ENCODE measurements at places on chromosomes 1 and 21. TPM values are rescaled to one million over a fixed set of nuclear protein-coding genes. Genes with fewer than 3 reads are reported as not detected.

DNA sequence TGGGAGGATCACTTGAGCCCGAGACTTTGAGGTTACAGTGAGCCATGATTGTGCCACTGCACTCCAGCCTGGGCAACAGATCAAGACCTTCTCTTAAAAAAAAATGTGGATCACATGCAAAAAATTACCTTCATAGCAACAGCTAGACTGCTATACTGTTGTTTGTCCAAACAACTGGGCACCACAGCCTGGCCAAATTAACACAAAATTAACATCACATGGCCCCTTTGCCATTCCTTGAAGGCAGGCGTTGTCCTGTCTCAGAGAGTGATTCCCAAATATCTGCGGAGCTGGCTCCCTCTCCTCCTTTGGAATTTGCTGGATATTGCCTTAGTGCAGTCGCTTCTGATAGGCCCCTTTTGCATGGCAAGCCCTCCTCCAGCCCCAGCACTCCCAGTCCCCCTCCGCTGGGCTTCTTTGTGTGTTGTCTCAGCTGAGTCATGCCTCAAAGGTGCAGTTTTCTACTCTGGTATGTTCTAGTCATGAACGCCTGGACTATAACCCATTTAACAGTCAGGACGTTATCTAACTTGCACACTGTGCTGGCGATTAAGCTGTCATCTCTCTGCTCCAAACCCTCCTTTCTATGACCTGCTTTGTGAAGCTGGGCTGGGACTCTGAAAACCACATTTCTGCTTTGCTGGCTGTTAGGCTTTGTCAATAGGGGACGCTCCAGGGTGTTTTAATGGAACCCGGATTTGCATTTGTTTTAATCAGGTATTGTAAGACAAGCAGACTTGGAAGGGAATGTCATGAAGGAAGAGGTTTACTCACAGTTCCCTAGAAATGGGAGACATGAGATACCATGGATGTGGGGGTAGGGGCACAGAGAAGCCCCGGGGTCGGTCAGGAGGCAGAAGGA lies 20.1 kb upstream of the HPCAL4 start:
- DNase-seq, result no peak

DNA sequence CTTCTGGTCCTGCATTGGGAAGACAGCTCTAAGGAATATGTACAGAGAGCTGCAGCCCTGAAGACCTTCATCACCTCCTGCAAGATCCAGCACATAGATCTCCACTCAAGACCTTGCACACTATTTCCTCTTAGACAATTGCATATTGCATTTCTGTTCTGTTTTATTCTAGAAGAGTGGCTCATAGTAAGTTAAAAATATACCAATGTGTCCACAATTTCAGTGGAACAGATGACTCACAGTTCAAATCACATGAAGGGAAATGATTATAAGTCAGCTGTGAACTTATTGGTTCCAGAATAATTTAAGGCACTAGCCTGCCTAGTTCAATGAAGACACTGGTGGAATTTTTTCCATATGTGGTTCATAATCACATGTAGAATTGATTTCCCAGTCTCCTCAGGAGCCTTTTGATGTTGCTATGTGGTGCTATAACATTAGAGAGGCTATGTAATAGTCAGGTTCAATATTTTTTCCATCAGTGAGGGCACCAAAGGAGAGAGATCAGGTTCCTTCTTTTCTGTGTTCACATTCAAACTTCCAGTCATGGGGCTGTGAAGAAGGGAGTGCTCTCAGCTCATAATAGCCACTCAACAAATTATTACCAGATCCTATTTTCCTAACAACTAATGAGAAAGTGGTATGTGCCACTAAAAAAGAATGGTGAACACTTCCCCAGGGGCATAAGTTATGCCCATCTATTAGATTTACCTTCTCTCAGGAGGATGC lies 9.8 kb upstream of the AK5 start:
- DNase-seq, result no peak

GRCh38 chr1:40627987-40628902 lies 37.2 kb downstream of the RIMS3 start:
- no peak for DNase-seq

GRCh38 chr1:30726236-30726635 lies 2.9 kb upstream of the MATN1 start:
- peak; percentile 43 for DNase-seq

DNA sequence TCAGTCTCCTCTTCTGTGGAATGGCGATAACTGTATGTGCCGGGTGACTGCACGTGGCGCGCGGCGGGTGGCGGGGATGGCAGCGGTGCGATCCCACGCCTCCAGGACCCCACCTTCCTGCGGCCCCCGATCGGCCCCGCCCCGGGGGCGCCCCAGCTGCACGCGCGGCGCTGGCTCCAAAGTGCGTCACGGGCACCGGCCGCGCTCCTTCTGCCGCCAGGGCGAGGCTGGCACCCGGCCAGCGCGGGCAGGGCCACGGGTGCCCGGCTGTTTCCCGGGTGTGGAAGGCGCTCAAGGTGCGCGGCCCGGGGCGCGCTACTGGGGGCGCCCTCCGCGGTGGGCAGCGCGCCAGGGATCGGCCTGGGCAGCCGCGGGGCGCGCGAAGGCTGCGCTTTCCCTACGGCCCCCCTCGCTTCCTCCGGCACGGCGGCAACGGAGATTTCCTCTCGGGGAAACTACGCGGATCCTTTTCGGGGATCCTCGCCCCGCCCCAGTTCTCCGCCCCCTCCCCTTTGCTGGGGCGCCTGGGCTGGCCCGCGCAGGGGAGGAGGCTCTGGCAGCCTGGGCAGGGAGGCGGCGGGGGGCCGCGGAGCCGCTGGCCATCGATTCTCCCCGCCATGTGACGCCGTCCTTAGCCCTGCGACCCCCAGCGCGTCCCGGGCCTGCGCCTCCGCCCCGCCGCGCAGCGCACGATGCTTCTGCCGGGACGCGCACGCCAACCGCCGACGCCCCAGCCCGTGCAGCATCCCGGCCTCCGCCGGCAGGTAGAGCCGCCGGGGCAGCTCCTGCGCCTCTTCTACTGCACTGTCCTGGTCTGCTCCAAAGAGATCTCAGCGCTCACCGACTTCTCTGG lies at the start of gene EVA1C:
Gene EVA1C (plus strand): TSS at position 545 of the 853 bp plus-strand sequence. CDS start 148 bp downstream, at position 693.
- peak; percentile 91 for DNase-seq

DNA sequence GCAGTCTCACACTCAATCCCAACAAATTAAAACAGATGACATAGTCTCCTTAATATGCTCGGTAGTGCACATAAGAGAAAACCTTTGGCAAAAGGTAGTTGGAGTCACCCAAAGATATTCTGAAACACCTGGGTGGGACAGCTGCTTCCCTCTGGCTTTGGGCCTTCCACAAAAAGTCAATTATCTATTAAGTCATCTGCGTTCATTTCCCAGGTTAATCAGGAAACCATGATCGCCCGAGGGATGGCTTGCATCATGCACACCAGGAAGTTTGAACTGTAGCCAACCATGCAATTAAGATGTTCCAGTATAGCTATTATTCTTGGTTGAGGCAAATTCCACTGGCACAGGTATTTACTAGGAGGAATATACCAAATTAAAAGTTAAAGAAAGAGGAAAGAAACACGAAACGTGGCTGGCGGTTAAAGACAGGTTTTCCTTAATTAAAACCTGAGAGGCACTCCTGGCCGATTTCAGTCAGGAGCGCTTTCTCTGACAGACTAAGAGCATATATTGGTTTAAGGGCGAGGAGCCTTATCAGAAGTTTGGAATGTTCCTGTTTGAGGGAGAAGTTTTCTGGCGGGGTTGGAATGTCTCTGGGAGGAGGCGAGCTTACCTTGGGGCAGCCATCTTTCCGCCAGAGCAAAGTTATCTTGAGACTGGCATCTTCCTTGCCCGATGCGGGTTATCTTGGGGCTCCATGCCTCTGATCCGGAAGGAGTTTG lies 19.9 kb downstream of the CLDN17 start:
- DNase-seq, result peak; percentile 48

DNA sequence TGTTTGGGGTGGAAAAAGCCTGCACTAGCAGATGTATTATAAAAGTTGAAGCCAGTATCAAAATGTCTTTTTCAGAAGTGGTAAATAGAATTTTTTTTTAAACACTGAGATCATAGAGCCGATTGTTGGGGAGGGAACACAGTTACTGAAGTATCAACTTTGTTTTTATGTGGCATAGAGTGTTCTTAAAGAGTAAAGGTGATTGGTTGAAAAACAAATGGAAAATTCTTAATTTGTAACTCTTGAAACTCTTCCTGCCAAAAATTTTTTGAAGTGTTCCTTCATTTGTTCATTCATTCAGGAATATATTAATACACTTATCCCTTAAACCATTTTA lies 83.3 kb downstream of the DISP1 start:
- DNase-seq, result no peak

GRCh38 chr1:18373882-18374493 lies 106.7 kb upstream of the KLHDC7A start:
- DNase-seq, result no peak

GRCh38 chr21:44442266-44443125 lies 12.8 kb upstream of the LRRC3 start:
- no peak for DNase-seq

GRCh38 chr1:242764161-242764560 lies 239.7 kb upstream of the PLD5 start:
- DNase-seq, result no peak

GRCh38 chr1:239997515-239998311 lies 94.0 kb upstream of the FMN2 start:
- DNase-seq, result peak; percentile 66

DNA sequence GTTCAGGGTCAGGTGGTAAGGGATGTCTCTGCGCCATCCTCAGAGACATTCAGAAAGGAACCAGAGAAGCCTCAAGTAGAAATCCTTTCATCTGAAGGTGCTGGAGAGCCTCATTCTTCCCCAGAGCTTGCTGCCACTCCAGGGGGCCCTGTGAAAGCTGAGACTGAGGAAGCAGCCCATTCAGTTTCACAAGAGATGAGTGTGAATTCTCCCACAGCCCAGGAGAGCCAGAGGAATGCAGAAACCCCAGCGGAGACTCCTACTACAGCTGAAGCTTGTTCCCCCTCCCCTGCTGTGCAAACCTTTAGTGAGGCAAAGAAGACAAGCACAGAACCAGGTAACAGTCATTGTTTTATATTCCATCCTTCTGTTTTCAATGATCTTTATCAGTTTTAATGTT lies 38.7 kb downstream of the ZBTB40 start:
- DNase-seq, result no peak

DNA sequence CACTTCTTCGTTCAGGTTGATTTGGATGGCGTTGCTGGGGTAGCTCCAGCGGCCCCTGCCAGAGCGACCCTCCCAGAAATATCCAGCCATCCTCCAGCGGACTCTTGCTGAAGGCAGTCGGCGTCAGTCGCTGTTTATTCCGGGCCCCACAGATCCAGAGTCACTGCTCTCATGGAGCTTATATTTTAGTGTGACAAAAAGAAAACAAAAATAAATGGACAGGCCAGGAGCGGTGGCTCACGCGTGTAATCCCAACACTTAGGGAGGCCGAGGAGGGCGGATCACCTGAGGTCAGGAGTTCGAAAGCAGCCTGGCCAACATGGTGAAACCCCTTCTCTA lies 791 bp upstream of the CFAP298 start:
- DNase-seq, result no peak

DNA sequence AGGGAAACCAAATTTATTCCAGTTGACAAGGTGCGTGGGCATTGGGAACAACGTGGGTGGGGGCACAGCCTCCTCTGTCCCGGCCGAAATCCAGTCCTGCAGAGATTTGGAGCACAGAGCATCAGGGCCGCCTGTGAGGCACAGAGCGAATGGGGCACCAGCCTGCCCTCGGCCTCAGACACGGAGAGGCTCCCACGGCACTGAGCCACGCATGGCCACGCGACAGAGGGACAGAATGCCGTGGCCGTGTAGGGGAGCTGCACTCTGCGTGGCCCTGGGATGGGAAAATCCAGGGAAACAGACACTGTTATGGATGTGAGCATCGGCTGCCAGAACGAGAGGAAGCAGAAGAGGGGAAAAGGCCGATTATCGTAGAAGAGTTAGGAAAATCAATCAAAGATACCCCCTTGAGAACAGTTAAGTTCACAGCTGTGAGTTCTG lies 13.5 kb upstream of the C1orf159 start:
- DNase-seq, result peak; percentile 51

GRCh38 chr1:37944086-37944763 lies 2.6 kb downstream of the INPP5B start:
- DNase-seq, result no peak

- no peak for DNase-seq
Observed at GRCh38 chr1:29960156-29960755, 723.9 kb downstream of the PTPRU start.

GRCh38 chr1:234676103-234676594 lies 66.2 kb upstream of the IRF2BP2 start:
- DNase-seq, result peak; percentile 95

DNA sequence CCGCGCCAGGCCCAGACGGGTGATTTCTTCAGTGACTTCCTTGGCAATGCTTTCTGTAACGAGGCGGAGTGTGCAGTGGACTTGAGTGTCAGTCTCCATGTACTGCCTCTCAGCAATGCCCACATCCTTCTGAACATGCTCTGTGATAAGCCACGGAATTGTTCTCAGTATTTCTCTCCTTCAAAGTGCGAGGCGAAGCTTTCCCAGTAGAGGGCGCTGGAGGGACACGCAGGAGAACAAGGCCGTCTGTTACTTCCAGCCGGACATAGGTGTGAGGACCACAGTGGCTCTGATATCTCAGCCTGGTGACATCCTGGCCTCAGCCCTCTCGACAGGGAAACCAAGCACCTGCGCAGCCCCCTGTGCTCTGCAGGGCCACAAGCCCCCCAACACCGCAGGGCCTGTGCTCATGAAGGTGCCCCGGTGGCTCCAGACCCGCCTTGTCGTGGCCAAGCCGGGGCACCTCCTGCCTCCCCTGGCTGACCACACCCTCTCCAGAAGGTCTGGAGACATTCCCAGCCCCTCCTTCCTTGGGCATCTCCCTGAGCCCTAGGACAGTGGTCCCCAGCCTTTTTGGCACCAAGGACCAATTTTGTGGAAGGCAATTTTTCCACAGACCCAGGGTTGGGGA lies 46.1 kb upstream of the BACE2 start:
- peak; percentile 91 for DNase-seq

GRCh38 chr1:245301162-245301580 lies 146.4 kb downstream of the KIF26B start:
- peak; percentile 68 for DNase-seq

DNA sequence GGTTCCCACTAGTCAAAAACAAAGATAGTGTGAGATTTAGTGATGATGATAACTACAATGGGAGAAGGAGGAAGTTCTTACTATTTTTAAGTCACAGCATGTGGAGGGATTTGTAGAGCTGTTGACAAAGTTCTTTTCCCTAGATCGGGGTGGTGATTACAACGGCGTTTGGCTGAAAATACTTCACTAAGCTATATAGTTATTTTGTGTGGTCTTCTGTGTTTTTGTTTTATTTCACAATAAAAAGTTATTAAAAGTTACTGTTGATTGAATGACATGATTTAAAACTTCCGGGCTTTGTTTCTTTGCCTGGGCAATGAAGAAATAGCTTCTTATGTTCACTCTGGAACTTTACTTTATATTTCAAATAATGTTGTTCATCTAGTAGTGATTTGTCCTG lies 47.3 kb upstream of the SSX2IP start:
- no peak for DNase-seq

CATSPERE gene
- 0.73 TPM for polyA plus RNA-seq

ZNF691 gene
- 17.3 TPM for polyA plus RNA-seq

MFAP2 gene
- polyA plus RNA-seq, result 8.2 TPM

CCDC27 gene
- polyA plus RNA-seq, result not detected

FALEC gene
- polyA plus RNA-seq, result not detected

TFF2 gene
- not detected for polyA plus RNA-seq

DCST1 gene
- not detected for polyA plus RNA-seq

RHCE gene
- polyA plus RNA-seq, result 1.3 TPM

LRRC3 gene
- polyA plus RNA-seq, result 0.60 TPM

INKA2 gene
- polyA plus RNA-seq, result 3.5 TPM

HDGF gene
- polyA plus RNA-seq, result 206 TPM

TM2D1 gene
- polyA plus RNA-seq, result 49.6 TPM

TRIM67 gene
- polyA plus RNA-seq, result 0.04 TPM

SPRR5 gene
- not detected for polyA plus RNA-seq

SLFNL1 gene
- 0.32 TPM for polyA plus RNA-seq
